Brain microvascular endothelial cell (primary cell): ENCODE measurements at places on chromosomes 6 and 20.

DNA sequence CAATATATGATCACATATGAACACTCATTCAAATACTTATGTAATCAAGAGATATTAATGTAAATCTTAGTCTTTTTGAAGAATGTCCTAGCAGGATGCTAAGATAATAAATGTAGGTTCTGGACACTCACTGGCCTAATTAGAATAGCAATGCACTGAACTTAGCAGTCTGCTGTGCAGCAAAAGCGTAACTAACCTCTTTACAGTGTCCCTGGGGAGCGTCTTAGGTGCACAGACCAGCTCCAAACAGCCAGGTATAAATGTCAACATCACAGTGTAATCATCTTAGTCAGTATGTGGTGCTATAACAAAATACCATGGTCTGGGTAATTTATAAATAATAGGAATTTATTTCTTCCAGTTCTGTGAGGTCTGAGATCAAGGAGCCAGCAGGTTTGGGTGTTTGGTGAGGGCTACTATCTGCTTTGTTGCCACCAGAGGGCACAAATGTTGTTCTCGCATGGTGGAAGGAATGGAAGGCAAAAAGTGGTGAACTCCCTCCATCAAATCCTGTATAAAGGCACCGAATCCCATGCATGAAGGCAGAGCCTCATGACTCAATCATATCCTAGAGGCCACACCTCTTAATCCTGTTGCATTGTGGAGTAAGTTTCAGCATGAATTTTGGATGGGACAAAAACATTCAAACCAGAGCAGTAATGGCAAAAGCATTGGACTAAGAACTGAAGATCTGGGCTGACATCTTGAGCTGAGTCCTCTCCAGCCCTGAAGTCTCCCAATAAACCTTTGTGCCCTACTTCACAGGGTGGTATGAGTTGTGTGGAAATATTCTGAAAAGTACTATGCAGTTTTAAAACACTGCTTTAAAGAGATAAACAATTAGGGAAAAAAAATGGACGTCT lies 41.8 kb upstream of the FOXO3 start:
- peak; percentile 35 for DNase-seq

GRCh38 chr6:109824105-109824504 lies 133.0 kb downstream of the FIG4 start:
- DNase-seq: no peak

DNA sequence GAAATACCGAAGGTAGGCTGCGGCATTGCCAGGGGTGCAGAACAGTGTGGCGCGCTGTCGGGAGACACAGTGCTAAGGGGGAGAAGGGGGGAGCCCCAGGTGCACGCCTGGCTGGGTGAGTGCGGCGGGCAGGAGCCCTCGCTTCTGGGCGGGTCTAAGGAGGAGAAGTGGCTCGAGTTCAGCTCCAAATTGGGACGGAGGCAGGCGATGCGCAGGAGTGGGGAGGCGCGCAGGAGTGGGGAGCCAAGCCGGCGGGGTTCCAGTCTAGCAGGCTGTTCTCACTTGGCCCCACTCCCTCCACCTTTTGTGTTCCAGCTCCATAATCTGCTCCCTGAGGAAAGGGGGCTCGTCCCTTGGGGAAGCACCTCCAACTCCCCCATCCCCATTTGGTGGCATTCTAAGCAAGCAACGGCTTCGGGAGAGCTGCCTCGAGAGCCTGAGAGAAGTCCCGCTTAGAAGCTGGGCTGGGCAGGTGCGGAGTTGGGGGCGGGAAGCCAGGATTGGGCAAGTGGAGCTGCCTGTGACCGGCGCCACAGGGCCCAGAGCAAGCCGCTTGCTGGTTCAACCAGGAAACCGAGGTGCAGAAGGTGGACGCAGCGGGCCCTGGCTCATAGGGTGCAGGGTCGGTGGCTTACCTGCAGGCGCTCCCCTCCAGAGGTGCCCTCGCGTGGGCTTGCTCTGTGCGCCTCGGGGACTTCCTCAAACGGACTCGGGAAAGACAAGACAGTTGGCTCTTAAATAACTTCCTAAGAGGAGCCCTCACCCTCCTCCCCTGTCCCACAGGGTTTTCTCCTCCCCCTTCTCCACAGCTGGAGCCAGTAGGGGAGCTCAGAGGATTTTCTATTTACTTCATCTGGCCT lies at the start of gene F13A1:
Gene F13A1, minus strand, starts transcription at position 711 of the 860 bp plus-strand sequence. CDS start 1,998 bp downstream, outside the sequence.
- DNase-seq: no peak

DNA sequence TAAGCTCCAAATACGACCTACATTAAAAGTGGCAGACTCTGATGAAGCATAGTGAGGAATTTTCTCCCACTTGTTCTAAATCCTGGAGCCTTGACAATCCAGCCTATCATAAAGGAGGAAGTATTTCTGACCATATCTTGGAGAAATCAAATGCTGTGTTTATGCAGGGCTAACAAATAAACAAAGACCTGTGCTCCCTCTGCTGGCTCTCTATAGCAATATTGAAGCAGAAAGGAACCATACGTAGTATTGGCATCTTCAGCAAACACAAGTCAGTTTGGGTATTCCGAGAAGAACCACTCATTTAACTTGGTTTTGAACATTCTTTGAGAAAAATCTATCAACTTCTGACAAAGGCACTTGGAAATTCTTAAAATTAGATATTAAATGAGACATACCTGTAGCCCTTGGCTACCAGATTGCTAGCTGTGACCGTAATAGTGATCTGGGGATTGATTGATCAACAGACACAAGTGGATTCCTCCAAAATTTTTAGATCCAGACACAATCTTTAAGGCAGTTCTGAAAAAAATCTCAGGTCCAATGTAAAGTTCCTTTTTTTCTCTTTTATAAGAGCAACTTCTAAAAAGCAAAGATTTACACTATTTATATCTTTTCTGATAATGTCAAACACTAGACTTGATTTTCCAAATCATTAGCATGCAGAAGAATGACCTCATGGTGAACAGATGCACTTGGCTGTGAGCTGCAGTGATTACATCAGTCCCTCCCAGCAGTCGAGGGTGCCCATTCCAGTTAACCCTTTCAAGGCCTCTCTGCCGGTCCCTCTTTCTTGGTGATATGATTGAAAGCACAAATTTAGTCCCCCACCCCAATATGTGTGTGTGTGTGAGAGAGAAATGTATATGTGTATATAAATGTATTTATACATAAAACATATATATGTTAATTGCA lies 40.2 kb downstream of the INSM1 start:
- DNase-seq: no peak

DNA sequence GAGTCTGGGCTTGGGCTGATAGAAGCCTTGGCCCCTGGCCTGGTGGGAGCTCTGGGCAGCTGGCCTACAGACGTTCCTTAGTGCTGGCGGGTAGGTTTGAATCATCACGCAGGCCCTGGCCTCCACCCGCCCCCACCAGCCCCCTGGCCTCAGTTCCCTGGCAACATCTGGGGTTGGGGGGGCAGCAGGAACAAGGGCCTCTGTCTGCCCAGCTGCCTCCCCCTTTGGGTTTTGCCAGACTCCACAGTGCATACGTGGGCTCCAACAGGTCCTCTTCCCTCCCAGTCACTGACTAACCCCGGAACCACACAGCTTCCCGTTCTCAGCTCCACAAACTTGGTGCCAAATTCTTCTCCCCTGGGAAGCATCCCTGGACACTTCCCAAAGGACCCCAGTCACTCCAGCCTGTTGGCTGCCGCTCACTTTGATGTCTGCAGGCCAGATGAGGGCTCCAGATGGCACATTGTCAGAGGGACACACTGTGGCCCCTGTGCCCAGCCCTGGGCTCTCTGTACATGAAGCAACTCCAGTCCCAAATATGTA lies 957 bp upstream of the VEGFA start:
- DNase-seq: peak; percentile 27
